Large intestine (tissue), 12 donors: ENCODE measurements at places on chromosomes 4 and X. TPM values are rescaled to one million over a fixed set of nuclear protein-coding genes. Genes with fewer than 3 reads are reported as not detected.

The FSTL5 gene
- 7.0 TPM for polyA plus RNA-seq

The EPGN gene
- 0.12 TPM for polyA plus RNA-seq

The PSAPL1 gene
- polyA plus RNA-seq = 0.49 TPM

- no peak for DNase-seq
Measured at GRCh38 chr4:189001971-189002450, 862.8 kb downstream of the TRIML1 start.

GRCh38 chrX:63754136-63754859 lies 30.7 kb downstream of the ARHGEF9 start:
- DNase-seq = peak; percentile 43

DNA sequence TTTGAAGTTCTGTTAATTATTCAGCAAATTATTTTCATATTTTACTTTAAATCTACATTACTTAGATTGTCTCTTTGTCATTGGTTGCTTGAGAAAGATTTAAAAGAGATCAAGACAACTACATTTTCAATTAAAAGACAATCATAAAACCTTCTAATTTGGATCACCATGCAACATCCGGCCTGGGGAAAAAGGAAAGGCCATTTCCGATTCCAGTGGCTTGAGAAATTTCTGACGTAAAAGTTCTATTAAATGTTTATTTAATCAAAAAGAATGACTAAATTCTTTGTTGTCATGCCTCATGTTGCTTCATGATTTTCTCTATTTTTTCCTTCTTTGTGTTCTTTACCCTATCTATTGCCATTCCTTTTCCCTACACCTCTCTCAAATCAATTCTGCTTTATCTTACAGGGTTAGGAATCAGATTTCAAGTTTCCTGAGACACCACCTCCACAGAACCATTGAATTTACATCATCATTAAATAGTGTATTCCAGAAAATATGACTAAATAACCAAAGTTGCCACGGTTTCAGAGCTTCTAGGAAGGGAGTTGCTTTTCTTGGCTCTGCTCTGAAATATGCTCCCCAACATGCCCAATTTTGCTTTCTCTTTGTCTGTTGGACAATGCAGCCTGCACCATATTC lies 124.6 kb upstream of the ACSL4 start:
- no peak for DNase-seq

DNA sequence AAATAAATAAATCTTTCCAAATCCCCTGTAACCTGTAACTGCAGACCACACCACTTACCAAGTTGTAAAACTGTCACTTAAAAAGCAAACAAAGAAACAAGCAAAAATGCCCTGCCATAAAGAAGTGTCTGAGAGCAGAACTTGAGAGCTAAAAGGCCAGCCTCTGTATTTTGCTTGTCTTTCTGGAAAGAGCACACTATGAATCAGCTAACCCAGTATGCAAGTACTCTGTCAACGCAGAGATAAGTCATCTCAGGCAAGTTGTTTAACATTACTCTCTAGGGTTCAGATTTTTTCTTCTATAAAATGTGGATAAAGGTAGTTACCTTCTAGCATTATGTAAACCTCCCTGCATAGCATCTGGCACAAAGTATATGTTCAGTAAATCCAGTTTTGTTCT lies 134.8 kb downstream of the HS3ST1 start:
- no peak for DNase-seq

- no peak for DNase-seq
Measured at GRCh38 chr4:45946699-45947098, 177.2 kb downstream of the GABRG1 start.

DNA sequence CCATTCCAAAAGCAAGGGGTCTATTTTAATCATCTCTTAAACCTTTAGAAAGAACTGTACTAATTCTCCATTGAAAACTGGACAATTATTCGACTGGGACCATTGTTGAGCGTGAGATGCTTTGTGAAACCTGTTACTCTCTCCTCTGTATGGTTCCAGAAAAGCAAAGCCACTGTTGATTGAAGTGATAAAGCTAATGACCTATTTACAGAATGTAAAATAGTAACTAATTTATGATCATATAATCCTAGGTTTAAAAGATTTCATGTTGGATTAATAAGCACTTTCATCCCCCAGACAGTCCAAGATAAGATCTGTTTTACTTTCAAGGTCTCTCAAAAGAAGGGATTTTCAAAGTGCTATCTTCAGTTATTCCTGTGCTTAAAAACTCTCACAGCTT lies 614.5 kb downstream of the TMA16 start:
- DNase-seq = no peak

GRCh38 chr4:185189606-185190305 lies 14.0 kb downstream of the CFAP97 start:
- DNase-seq = no peak

- DNase-seq = no peak
Measured at GRCh38 chrX:136210243-136210642, 41.0 kb downstream of the MAP7D3 start.

GRCh38 chrX:42077675-42078074 lies 154.3 kb upstream of the CASK start:
- no peak for DNase-seq

DNA sequence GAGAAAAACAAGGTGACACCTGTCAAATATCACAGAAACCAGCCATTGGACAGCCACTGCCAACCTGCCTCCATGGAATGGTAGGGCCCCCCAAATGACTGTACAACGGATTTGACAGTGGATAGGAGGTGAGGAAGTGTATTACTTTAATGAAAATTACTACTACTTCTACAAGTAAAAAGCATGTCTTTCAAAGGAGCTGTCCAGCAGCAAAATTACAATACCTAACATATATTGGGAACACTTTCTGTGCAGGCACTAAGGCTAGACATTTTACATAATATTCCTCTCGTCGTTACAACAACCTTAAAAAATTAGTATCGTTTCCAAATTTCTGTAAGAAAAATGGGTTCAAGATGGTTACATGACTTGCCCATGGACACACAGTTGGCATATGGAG lies 14.9 kb downstream of the PPP3CA start:
- DNase-seq = no peak

GRCh38 chr4:101127176-101127790 lies 220.0 kb downstream of the PPP3CA start:
- DNase-seq = no peak
